ENCODE measurements at places on chromosomes 7 and 10.

GRCh38 chr10:11010582-11010981, 7.1 kb upstream of the CELF2 start:
- DNase-seq, result no peak

DNA sequence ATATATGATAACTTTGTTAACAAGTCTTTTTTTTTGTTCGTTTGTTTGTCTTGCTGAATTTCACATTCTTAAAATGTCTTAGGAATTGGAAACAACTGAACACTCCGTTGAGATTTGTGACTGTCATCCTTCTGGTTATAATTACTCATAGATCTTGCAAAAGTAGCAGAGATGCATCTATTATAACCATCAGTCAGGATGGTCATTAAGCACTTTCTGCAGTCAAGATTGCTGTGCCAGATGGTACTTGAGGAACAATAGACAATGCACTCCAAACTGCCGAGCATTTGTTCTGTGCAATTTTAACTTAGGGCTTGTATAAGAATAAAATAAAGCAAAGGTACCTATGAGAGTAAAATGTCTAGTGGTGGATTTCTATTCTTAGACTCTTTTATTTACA, 710.1 kb upstream of the KCND2 start:
- no peak for DNase-seq

- DNase-seq, result no peak
Measured at GRCh38 chr7:50153148-50153547, 60.1 kb upstream of the ZPBP start.

GRCh38 chr7:41374150-41374848, 328.6 kb downstream of the INHBA start:
- DNase-seq, result no peak

GRCh38 chr10:75464478-75465449, 33.3 kb downstream of the LRMDA start:
- no peak for DNase-seq

DNA sequence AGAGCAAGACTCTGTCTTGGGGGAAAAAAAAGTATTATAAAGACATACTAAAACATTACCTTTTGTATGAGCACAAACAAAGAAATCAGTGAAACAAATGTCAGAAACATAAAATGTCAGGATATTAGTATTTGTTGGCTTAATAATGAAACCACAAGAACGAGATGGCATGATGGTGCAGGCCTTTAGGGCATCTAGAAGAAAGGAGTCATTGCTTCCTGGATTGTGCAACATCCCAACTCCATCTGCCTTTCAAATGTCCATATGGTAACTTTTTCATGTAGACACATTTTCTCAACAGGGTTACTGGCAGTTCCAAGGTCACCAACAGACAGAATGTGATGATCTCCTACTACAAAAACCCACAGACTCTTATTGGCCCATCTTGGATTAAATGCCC, 96.6 kb downstream of the ZNF248 start:
- no peak for DNase-seq

DNA sequence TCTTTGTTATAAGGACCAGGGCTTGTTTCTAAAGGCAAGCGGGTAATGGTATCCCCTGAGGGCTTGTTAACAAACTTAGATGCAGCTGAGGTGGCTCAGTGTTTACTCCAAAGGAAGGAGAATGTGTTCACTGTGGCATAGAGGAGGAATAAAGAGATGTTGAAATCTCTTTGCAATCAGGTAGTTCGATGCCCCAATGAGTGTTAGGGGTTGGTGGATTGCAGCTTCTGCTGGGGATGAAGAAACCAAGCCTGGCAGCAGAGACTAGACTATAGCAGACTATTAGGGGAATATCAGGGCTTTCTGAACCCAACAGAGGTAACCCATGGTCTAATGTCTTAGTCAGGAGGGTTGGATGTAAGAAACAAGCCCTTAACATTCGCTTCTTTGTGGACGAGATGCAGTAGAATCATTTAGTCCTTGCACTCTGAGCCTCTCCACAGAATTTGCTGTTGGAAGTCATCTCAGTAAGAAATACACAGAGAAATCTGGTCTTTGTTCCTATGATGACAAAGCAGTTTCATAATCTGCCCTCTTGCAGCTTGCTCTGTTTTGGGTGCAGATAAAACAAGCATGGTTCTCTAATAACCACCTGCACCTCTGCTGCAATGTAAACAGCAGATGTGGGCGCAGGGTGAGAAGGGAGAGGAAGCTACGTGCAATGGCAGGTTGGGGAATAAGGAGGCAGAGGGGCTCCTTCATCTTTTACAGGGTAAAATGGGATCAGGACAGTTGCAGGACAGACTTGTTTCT, 108.6 kb downstream of the NRF1 start:
- DNase-seq, result no peak

GRCh38 chr7:120925392-120925791, 25.2 kb upstream of the ING3 start:
- no peak for DNase-seq

DNA sequence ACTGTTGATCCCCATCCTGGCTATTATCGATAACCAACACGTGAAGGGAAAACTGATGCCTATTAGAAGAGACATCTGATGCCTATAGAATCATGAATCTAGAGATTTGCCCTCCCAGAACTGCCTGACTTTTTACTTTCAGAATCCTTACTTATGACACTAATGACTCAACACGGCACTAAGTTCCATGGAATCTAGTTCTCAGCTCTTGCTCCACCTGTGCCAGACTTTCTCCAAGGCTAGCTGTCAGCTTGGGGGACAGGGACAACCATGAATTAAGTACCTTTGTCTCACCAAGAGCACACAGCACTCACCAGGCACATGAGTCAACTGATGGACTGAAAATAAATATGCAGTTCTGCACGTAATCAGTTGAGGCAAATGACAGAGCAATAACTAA, 184.2 kb downstream of the FRMD4A start:
- DNase-seq, result no peak

GRCh38 chr10:36171953-36172940, 530.2 kb upstream of the FZD8 start:
- DNase-seq, result no peak

GRCh38 chr7:151060113-151060415, 675 bp downstream of the SLC4A2 start:
- no peak for DNase-seq

- DNase-seq, result no peak
Measured at GRCh38 chr7:25103773-25104172, 21.3 kb downstream of the CYCS start.

Measured in CD8-positive, alpha-beta T cell (primary cell).